ENCODE measurements at places on chromosomes 5 and 9. TPM values are rescaled to one million over a fixed set of nuclear protein-coding genes. Genes with fewer than 3 reads are reported as not detected.

GRM6 gene
- total RNA-seq = not detected

ADAMTS12 gene
- total RNA-seq = 4.1 TPM

TAS2R1 gene
- total RNA-seq = not detected

ANXA2R gene
- total RNA-seq = 0.79 TPM

PCDHGC5 gene
- total RNA-seq = 0.89 TPM

CBY3 gene
- total RNA-seq = not detected

GLRX gene
- total RNA-seq = 139 TPM

RASEF gene
- total RNA-seq = 10.2 TPM

DNA sequence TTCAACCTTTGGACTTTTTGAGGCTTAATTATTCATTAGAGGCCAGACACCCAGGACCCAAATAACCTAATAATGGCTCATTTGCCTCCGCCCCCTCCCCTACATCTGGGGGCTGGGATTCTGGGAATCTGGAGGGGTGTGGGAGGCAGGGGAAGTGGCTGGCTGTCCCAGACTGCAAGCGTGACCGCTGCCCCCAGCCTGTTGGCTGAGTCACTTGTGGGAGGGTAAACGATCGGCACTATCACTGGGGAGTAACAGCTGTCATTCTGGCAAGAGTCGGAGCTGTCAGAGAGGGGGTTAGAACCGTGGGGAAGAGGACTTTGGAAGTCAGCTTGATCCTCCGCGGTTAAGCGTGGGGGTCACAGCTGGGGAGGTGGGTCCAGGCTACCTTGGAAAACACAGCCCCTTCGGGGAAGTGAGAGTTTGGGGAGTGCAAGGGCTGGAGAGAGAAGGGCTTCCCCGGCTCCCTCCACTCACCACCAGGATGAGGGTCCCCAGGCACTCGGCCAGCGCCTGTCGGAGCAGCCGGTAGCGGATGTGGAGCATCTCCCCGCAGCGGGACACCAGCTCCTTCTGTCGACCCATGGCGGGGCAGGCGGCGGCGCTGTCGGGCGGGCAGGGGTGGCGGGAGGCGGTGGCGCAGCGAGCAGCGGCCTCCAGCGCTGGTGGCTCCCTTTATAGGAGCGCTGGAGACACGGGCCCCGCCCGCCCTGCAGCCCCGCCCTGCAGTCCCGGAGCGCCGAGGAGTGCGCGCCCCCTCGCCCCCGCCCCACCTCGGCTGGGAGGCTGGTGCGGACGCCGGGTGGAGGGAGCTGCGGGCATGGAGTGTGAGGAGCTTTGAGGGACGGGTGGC lies at the start of gene AQP3:
TSS of gene AQP3 (minus strand) at position 648 of the 853 bp plus-strand sequence. CDS start at position 585, 63 bp downstream.
- peak; percentile 38 for DNase-seq

DNA sequence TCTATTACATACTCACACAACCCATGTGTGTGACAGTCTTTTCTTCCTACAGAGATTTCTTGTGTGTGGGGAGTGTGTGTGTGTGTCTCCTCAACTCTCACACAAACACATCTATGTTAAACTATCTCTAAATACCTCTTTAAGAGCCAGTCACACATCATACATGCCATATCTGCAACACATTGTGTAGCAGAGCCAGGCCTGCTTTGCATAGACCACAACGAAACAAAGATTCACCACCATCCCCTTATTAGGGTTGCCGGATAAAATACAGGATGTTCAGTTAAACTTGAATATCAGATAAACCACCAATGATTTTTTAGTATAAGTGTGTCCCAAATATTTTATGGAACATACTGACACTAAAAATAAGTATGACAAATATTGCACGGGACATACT lies 2.3 kb downstream of the FAM170A start:
- no peak for DNase-seq

- DNase-seq = no peak
Observed at GRCh38 chr9:127535834-127536233, 76.2 kb upstream of the STXBP1 start.

- no peak for DNase-seq
Observed at GRCh38 chr9:134487066-134487710, 154.4 kb upstream of the COL5A1 start.

- peak; percentile 92 for DNase-seq
Observed at GRCh38 chr9:113622600-113623400, 159.3 kb downstream of the RGS3 start.

DNA sequence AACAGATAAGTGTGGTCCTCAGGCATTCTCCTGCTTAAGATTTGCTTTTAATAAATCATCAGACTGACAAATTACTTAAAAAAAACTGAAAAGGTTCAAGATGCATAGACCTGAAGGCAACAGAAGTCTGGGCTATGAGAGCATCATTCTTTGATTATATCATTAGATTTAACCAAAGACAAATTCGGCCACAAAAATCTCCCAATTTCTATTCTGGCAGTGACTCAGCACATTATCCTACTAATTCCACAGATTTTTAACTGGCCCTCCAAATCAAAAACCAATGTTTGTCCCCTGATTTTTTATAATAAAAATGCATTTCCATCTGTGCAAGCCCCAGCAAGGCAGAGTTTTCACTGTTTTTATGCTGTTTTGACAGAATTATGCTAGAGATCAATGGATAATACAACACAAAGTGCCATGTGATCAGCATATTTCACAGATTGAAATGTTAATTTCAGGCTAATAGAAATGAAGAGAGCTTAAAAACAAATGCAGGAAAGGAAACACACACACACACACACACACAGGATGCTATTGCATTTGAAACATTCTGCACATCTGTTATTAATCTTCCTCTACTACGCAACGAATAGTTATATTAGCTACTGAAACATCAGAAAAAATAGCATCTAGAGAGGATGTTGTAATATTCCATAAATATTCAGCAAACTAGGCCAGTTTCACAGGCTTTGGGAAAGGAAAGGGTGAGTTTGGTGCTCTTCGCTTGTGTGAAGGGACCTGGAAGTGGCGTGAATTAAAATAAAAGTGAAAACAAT lies 177.6 kb upstream of the ST8SIA4 start:
- DNase-seq = no peak

GRCh38 chr5:112865128-112865527 lies 4.0 kb downstream of the SRP19 start:
- no peak for DNase-seq

DNA sequence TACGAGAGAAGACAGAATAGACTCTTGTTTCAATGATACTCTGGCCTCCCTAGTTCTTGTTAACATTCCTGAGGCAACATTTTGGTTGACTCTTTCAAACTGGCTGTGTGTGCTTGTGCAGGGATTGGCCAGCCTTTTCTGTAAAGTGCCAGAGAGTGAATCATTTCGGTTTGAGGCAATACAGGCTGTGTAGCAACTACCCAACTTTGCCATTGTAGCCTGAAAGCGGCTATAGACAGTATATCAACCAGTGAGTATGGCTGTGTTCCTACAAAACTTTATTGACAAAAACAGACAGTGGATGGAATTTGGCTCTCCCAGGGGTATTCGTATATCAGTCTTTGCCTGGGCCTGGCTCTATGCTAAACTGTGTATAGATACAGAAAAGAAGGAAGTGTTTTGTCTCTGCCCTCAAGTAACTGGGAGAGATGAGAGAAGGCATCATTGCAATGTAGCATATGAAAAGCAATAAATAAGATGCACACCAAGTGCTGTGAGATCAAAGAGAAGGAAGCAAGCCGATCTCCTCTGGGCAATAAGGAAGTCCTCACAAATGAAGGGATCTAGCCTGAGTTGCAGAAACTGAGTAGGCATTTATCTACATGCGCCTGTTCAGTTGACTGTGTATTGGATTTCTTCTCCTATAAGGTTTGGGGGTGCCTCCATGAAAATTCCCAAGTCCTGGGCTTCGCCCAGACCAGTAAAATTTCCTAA lies 568.0 kb upstream of the KLF4 start:
- DNase-seq = peak; percentile 63

GRCh38 chr5:67617051-67617450 lies 420.5 kb upstream of the CD180 start:
- no peak for DNase-seq

DNA sequence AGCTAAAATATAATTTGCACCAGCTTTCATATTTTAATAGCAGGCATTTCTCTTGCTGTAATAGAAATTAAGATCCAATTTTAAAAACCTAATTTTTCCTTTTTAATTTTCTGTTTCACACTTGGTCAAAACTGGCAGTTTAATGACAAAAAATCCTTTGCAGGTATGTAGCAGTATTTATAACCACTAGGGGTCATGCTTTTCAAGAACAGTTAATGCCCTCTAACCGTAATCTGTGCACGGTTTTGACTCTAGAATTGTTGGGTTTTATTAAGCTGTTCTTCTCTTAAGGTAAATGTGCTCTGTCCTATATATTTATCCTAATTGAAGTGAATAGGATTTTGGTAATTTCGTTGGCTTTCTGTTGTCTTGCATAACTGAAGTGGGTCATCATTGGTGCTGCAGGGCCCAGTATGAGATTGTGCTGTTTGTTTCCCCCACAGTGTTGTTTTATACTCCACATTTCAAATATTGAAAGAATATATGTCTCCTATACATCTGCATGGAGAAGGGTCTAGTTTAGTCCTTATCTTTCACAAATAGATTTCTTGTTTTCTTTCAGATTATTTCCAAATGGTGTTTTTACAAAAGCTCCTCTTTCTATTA lies 107.4 kb downstream of the SCAMP1 start:
- DNase-seq = peak; percentile 9

DNA sequence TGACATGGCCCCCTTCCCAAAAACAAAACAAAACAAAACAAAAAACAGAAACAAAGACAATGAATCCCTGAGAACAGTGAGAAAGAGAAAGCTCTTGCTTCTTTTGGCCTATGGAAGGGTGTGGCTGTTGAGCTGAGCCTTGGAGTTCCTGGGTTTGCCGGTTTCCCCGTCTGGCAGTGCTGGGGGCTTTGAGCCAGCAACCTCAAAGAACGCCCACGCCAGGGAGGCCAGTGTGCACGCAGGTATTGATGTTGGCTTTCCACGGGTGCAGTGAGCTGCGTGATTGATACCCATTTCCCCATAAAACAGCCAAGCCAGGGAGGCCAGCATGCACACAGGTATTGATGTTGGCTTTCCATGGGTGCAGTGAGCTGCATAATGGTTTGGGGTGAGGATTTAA lies 8.3 kb upstream of the LCN1 start:
- DNase-seq = no peak

DNA sequence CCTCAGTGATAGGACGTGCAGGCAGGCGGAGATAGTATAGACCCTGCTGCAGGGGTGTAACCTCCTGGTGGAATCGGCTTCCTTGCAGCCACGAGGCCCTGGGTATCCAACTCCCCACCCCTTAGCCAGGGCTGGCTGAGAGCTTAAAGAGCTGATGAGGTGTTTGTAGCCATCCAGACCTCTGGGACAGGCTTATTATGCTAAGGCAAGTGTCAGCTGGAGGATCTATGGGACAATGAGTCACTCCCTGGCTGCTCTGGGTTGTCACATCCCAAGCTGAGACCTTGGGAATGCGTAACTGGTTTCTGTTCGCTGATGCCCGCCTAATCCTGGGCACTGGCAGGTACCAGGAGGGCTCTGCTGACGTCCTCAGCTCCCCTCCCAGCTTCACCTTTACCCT lies 38.9 kb downstream of the DAB2IP start:
- no peak for DNase-seq

DNA sequence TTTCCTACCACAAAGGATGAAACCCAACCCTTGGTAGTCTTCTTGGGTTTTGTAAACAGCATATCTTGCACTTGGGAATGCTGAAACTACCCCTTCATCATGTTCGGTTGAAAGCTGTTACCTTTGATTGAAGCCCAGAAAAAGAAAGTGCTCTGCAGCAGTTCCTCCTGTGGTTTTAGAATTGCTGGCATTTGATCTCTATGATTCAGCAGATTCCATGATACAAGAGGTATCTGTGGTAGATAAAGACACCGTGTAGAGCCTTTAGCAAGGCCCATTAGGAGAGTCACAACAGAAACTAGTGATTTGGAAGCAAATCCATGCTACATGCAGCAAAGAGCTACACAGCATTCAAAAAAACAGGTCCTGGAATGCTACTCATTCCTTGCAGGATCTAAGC lies 557.0 kb downstream of the TLE1 start:
- no peak for DNase-seq

DNA sequence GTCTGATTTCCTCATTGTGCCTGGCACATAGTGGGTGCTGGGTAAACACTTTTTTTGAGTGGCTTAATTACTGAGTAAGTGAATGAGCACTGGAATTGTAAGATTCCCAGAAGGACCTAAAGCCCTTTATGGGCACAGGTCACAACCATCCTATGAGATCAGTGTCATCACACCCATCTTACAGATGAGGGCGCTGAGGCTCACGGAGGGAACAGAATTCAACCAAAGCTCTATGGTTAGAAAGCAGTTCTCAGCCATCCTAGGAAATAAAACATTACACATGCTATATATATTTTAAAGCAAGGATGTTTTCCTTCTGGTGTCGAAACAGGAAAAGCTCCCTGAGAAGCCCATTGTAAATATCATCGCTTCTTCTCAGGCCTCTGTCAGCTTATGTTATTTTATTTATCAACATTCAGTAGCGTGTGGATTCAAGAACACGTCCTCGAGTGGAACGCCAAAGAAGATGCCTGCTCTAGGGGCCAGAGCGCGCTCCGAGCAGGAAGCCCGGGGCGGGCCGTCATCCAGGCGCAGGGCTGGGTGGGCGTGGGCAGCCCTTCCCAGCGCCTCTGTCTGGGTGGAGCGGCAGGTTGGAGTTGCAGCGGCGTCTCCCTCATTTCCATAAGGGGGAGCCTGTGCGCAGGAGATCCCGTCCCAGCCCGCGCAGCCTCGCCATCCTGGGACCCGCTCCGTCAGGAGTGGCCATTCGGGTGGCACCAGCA lies 155.8 kb upstream of the SMIM23 start:
- DNase-seq = no peak

DNA sequence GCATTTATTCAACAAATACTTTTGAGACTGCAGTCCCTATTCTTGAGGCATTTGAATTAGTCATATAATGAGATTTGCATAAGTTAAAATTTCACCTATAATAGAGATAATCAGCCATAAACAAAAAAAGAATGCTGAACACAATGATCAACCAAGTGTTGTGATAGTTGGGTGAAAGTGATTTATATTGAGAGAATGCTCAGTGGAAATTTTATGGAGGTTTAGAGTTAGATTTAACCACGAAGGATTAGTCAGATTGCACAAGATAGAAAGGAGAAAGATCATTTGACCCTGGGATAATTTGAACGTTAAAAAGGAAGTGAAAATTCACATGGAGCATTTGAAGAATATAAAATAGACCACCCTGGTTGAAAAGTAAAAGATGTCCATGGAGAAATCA lies 356.2 kb downstream of the NPR3 start:
- no peak for DNase-seq
